Glutamatergic neuron (in vitro differentiated cells): ENCODE measurements at places on chromosomes 1 and 21.
A peak's percentile ranks its signal among the peaks of the same experiment; 100 is the strongest.

- DNase-seq: no peak
These were observed 89.2 kb downstream of the ACTL8 start for GRCh38 chr1:17844185-17844826.

DNA sequence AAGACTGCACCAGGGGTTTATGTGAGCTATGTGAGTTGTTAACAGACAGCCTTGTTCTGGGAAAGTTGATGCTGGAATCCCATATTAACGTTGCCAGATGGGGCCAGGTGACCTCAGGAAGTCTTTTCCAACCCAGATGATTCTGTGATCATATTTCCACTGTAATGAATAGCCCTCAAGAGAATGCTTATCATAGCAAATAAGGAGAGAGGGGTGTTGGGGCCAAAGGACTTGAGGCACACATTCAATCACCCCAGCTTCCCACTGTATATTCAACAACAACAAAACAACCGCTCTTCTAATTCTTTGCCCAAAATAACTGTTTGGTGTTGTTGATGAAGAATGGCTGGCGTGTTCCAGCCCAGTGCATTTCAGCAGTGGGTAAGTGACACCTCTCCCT is 14.1 kb downstream of the ZNF697 start:
- DNase-seq: no peak

- DNase-seq: no peak
These were observed 50.2 kb downstream of the DIRAS3 start for GRCh38 chr1:68000191-68000590.

- no peak for DNase-seq
These were observed 160.1 kb upstream of the NFIA start for GRCh38 chr1:60922304-60922703.

- no peak for DNase-seq
These were observed 24.2 kb downstream of the CEP170 start for GRCh38 chr1:243230914-243231313.

DNA sequence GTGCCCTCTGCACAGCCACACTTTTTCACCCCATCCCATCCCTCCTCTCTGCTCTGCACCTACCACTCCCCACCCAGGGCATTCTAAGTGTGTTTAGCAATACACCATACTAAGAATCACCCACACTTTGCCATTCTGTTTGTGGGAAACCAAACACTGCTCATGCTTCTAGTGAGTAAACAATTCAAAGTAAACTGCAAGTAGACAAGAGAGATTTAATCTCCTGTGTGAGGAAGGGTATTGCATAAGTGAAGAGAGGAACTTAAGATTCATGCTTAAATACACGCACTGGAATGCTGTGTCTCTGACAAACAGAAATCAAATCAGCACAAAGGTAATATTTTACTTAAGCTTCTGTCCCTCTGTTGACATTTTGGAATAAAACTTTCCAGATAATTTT is 4.8 kb upstream of the EDARADD start:
- DNase-seq: no peak

GRCh38 chr1:50615036-50615750 is 191.9 kb upstream of the DMRTA2 start:
- DNase-seq: no peak

- DNase-seq: no peak
These were observed 46.0 kb downstream of the UBIAD1 start for GRCh38 chr1:11318982-11319381.

GRCh38 chr21:41605178-41605933 is 97.4 kb upstream of the TMPRSS2 start:
- DNase-seq: no peak

- no peak for DNase-seq
These were observed 42.4 kb upstream of the KCNA3 start for GRCh38 chr1:110717179-110717578.

DNA sequence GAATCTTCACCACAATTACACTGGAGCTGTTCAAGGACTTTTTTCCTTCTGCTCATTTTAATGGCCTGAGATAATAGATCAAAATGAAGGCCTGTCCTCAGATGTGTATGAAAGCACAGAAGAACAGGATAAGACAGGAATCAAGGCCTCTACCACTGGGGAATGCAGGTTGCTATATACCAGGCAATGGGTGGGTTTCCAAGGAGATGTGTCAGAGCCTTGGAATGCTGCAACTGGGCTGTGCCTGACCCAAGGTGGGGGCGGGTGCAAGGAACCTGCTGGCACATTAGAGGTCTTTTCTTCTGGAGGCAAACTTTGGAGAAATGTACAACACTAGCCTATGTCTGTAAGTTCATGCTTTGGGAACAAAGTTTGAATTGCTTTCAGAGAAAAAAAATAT is 21.7 kb upstream of the LAMC2 start:
- no peak for DNase-seq

DNA sequence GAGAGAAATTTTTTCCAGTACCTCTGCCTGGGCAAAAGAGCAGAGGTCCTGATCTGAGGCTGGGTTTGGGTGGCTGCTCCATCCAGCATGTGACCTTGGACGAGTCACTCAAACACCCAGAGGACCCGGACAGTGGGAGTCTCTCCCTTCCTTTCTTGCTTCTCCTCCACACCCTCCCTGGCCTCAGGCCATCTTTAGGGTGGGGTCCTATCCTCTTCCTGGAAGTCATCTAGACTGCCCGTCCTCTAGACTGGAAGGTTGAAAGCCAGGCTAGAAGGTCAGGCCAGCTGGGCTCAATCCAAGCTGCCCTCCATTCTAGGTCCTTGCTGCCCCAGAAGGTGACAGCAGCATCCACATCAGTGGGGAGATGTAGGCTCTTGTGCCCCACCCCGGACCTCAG is 599.5 kb downstream of the MATN1 start:
- DNase-seq: no peak

DNA sequence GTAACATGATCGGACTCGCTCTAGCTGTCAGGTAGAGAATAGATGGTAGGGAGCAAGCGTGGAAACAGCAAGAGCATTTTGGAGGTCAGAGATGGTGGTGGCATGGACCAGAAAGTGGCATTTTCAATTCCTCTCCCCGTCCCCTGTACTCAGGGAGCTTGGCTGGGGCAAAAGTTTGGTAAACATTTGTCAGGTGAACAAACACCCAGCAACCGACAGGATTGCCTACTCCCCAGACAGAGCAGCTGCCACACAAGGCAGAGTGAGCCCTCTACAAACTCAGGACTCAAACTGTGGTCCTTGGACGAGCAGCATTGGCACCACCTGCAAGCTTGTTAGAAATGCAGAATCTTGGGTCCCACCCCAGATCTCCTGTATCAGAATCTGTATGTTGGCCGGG is 14.3 kb downstream of the PTAFR start:
- DNase-seq: no peak

GRCh38 chr21:17640821-17641220 is 28.1 kb upstream of the BTG3 start:
- DNase-seq: no peak

DNA sequence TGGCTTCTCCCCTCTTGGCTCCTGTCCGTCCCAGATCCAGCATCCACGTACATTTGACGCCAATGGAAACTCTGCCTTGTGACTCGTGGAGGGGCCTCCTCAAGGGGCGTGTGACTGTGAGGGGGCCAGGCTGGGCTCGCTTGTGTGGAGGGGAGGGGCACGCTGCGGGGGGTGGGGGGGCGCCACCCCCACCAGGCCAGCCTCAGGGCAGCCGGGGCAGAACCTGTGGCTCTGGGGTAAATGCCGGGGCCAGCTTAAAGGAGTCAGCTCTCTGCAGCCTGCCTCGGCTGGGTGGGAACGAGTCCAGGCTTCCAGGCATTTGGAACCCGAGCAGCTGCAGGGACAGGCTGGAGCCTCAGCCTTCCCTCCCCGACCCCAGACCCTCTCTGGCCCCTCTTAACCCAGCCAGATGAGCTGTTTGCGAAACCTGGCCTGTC is 94.1 kb downstream of the SIK1 start:
- DNase-seq: peak; percentile 23

DNA sequence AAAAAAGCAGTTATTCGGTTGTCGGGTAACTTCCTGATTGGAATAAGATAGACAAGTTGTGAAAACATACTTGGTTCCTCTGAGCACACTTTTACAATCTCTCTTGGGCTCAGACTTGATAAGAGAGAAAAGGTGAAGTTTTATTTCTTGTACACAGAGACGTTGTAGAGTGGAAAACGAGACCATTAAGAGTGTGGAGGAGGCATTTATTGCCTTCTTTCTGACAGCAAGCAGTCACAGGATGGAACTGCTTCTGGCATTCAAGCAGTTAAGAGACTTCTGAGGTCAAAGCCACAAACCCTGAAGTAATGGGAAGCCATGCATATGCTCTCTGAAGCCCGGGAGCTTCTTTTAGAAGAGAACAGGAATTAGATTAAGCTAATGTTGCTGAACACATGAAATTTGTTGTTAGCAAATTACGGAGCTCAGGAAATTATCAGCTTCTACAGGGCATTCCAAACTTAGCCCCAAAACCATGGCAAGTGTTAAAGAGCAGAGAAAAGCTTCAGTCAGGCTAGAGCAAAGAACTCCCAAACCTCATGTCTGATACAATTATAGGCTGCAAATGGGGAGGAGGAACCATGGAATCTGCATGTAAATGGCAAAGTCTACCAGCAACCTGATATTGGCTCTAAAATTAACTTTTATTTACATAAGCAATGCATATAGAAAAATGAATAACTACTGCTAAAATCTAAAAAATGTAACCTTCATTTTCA is 26.0 kb downstream of the S1PR1 start:
- no peak for DNase-seq

DNA sequence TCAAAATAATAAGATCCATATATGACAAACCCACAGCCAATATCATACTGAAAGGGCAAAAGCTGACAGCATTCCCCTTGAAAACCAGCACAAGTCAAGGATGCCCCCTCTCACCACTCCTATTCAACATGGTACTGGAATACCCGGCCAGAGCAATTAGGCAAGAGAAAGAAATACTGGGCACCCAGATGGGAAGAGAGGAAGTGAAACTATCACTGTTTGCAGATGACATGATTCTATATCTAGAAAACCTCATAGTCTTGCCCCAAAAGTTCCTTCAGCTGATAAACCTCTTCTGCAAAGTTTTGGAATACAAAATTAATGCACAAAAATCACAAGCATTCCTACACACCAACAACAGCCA is 442.7 kb downstream of the PTBP2 start:
- no peak for DNase-seq

DNA sequence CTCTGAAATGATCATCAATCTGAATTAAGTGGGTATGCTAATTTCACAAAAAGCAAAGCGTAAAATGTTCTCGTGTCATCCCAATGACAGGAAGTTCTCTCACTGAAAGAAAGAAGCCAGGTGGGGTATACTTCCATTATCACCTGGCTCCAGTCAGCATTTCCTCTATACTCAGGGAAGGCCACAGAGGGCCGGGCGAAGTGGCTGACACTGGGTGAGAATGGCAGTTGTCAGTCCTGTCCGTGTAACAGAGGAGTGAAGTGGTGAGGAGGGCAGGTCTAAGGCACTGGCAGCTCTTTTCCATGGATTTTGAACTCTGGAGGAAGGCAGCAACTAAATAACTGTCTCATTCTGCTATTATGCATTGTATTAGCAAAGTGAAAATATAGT is 60.4 kb downstream of the CAPN2 start:
- DNase-seq: no peak

- peak; percentile 76 for DNase-seq
These were observed 1.1 kb downstream of the BCAR3 start for GRCh38 chr1:93680420-93681100.

GRCh38 chr1:83996191-83996590 is 2.7 kb downstream of the TTLL7 start:
- DNase-seq: no peak

GRCh38 chr1:30383221-30383711 is 340.1 kb downstream of the MATN1 start:
- no peak for DNase-seq

DNA sequence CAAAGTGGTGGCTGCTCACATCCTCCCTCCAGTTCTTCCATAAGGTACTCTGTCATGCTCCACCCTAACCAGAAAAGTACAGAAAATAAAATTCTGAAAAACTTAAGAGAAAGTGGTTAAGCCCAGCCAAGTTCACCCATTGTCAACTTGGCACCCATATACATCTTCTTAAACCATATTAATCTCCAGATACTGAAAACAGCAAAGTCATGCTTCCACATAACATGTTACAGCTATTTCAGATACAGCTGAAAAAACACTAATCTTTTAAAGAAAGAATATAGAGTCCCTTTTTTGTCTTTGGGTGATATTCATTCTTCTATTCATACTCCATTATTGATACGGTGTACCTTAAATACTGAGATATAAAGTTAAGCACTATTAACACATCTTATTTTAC is 577.8 kb downstream of the KCNT2 start:
- DNase-seq: no peak

DNA sequence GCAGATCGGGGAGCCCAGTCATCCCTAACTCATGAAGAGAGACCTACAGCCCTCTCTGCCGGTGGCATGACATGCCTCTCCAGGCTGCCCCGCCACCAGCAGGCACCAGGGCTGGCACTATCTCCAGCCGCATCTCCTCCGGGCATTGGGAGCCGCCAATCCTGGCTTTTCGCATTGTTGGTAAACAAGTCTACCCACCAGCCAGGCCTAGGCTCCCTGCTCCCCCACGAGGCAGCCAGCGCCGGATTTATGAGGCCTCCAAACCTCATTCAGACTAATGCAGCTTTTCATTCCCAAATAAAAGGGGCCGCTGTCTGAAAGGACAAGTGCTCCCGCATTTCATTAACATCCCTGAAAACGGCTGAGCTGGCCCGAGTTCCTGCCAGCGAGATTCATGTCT is 3.4 kb upstream of the GRIK3 start:
- DNase-seq: no peak

DNA sequence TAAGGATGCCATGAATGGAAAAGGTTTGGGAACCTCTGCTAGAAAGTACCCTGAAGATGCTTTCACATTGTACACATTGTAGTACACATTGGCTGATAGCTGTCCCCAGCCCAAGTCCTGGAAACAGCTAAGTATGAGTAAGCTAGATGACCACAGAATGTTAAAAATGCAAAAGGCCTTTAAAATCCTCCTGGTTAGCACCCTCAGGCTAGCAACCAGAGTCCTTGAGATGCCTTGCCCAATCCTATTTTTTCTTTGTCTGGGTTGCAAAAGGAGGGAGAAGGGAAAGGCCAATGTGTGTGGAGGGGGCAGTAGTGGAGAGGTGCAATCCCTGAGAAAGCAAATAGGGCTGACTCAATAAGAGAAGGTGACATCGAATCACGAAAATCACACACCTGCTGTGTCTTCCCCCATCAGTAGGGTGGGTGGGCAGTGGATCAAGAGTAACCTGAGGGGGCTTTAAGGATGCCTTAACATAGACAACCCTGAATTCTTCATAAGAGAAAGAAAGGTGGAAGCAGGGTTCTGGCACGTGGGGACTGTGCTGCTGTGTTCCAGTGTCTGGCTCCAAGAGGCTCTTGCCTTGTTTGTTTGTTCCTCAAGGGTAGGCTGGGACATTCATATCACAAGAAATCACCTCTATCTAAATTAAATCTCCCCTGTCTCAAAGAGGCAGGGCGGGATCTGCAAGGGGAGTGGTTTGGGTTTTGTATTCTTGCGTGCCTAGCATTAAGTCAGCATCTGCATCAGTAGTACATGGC is 266.2 kb upstream of the PLXNA2 start:
- no peak for DNase-seq
